NCI-H460 (cell line): ENCODE measurements at places on chromosomes 1 and 21.

DNA sequence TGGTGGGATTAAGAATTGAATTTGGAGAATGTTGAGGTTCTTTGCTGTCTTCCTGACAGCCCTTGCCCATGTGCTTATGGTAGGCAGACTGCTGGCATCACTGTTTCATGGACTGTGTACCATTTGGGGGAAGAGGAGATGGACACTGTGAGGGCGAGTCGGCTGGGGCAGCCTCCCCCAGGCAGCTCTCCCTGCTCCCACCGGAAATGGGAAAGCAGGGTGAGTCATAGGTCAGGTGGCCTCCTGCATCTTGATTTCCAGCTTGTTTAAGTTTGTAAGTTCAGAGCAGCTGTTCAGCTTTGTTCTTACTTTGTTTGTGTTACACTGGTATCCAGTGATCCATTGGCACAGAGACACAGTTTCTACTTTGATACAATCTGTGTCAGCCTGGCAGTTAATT lies 87.2 kb upstream of the CNIH3 start:
- no peak for DNase-seq

DNA sequence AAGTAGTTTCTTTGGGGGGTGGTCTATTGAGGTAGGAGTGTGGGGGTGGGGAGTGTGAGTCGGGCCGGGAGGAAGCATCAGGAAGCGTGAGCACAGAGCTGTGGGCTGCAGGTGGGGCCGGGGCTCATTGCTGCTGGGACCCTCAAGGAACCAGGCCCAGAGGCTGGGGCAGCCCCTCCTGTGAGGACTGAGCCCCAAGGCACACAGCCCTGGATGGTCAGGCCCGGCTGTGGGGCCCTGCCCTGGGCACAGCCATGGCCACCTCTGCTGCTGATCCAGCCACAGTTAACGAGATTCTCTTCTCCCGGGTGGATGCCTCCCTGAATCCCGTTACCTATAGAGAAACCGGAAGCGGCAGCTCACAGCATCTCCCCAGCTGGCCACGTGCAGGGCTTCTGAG lies 22.9 kb upstream of the SUMO3 start:
- no peak for DNase-seq

- DNase-seq: no peak
These were observed 950 bp upstream of the INKA2 start for GRCh38 chr1:111739925-111740765.

DNA sequence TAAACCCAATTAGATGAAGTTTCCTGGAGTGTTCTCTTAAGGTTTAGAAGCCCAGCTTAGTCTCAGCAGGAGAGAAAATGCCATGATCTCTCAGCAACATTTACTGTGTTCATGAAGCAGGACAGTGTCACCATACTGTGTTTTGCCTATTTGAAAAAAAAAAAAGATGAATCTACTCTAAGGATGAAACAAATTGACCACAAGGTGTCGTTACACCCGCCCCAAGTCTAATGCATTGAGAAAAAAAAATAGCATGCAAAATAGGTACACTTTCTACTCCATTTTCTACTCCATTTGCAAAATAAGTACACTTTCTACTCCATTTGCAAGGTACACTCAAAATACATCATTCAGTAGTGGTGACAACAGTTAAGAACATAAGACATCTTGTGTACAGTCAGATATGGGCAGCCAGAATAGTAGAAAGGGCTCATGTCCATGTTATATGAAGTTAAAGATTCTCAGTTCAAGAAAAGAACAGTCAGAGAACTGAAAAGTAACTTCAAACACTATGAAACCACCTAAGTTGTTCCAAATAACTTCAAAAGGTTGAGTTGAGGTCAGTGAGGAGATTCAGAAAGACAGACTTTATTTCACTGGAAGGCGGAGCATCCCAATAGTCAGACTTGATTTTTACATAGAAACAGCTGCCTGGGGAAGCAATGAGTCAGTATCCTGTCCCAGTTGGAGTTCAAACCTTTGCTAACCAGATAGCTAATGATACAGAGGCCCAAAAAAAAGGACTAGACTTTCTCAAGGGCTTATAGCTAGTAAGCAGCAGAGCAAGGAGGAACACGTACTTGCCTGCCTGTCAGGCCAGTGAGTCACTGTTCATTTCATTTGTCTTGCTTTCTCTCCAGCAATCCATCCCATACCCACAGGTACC lies 13.3 kb downstream of the PLPPR5 start:
- DNase-seq: peak; percentile 4

DNA sequence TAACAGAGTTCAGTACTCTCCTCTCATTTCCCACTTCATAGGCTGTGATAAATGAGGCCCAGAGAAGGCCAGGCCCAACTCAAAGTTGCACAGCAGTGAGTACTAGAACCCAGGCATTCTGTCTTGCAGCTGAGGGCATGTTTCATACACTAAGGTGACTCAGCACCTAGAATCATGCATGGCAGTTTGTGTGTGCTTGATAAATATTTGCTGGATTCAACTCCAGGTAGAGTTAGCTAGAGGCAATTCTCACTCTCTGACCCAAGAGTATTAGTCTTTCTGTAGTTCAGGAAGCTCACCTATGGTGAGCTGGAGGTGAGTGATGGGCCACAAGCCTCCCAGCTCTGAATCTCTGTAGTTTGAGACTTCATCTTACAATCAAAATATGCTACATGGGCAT lies 10.7 kb downstream of the NKAIN1 start:
- no peak for DNase-seq

DNA sequence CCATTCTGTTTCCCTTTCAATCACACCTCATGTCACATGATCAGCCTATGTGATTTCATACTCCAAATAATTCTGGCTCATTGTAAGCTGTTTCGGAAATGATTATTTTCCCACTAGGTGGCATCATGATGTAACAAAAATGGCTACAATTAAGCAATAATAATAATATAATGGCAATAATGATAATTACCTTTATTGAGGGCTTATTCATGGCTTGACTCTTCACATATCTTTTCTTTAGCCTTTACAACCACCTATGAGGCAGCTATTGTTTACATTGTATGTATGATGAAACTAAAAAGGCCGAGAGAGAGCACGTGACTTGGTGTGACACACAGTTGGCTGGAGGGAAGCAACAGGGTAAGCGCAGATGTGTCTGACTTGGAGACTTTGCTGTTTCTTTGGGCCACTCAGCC lies 12.5 kb upstream of the KPRP start:
- DNase-seq: no peak

GRCh38 chr1:99170516-99170915 lies 93.8 kb upstream of the PLPPR4 start:
- no peak for DNase-seq

- DNase-seq: peak; percentile 93
These were observed 113.4 kb downstream of the DISP1 start for GRCh38 chr1:222928212-222928611.

DNA sequence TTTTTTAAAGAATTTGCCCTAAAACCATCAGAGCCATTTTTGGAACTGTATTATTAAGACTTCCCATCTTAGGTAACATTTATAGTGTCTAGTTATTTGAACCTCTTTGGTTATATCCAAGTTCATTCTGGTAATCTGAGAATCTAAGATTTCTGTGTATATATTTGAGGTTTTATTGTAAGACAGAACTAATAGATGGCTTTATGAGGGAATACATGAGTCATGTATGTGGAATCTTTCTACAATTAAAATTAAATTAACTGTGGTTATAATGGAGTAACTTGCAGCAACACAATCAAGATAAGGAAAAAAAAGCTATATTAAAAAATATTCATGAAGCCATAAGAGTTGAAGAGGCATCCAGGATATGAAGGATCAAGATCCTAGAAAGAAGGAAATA lies 92.1 kb downstream of the UBE2U start:
- DNase-seq: no peak

- no peak for DNase-seq
These were observed 207.1 kb downstream of the AKT3 start for GRCh38 chr1:243642936-243643335.

- no peak for DNase-seq
These were observed 7.2 kb upstream of the NHLH1 start for GRCh38 chr1:160359559-160360226.

GRCh38 chr1:182631053-182631677 lies 27.0 kb upstream of the RGS16 start:
- DNase-seq: no peak

DNA sequence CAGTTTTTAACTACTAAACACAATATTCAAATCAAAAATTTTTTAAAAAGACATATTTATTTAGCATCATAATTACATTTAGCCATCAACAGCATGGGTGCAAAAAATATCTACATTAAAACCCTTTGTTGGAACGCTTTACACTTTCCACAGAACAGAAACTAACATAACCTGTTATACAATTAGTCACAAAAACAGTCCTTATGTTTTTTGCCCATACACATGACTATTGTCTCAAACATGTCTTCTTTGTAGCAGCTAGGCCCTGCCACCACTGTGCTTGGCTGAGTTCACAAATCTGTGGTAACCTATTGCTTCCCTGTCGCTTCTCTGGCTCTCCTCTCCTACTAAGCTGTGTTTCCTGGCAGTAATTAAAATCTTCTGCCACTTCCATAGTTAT lies 1350.0 kb upstream of the ADGRL2 start:
- DNase-seq: no peak

- DNase-seq: no peak
These were observed 8.2 kb downstream of the PAFAH2 start for GRCh38 chr1:25989440-25990234.

DNA sequence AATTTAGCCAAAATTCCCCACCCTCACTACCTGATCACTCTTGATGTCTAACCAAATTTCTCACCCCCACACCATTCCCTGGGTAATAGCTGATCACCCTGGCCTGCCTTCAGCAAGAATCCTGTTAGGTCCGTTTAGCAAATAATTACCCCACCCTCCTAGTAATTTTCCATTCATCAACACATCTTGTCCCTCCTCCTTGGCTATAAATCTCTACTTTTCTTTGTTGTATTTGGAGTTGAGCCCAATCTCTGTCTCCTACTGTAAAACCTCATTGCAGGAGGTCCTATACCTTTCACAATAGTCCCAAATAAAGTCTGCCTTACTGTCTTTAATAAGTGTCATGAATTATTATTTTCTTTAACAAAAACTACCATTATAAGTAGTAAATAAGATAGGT lies 6.9 kb upstream of the PRKAA2 start:
- no peak for DNase-seq

GRCh38 chr1:15017120-15017519 lies 136.4 kb upstream of the TMEM51 start:
- DNase-seq: no peak

DNA sequence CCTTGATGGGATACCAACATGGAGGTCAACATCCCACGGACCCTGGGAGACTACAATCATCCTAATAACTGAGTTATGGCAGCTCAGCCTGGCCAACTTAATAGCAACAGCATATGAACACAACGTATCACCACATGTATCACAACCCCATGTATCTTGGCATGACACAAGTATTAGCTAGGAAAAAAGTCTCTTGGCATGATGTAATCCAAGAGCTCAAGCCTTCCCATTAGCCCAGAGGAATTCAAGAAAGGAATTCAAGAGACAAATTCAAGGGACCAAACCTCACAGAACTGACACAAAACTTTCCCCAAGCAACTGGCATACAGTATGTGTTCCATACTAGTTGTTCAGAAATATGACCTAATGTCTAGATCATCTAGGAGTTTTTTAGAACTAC lies 100.9 kb upstream of the HMGB4 start:
- DNase-seq: no peak

DNA sequence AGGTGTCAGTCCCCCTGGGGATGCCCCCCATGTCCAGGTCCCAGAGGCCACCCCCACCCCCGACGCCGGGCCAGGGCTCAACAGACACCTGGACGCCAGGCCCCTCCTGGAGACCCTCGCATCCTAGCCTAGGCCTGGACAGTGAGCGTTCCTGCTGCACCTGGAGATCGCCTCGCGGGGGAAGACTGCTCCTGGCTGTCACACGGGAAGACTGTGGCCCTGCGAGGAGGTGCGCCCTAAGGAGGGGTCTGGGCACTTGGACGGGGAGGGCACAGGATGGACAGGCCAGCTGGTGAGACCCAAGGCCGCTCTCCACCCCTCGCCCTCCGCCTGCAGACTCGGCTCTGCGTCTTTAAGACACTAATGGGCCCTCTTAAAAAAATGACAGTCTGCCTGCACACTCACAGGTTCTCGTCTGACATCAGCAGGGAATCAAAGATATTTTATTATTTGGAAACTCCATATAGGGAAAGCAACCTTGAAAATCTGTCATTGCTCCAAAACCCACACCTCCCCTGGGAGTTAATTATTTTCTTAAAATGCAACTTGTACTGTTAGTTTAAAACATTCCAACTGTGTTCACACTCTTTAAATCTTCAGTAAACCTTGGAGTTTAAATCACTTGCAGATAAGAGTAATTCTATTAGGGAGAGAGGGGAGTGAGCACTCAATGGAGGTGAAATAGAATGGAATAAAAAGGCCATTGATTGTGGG lies 45.6 kb upstream of the ACTRT2 start:
- DNase-seq: no peak

GRCh38 chr1:80776266-80776665 lies 1024.5 kb upstream of the ADGRL2 start:
- no peak for DNase-seq

DNA sequence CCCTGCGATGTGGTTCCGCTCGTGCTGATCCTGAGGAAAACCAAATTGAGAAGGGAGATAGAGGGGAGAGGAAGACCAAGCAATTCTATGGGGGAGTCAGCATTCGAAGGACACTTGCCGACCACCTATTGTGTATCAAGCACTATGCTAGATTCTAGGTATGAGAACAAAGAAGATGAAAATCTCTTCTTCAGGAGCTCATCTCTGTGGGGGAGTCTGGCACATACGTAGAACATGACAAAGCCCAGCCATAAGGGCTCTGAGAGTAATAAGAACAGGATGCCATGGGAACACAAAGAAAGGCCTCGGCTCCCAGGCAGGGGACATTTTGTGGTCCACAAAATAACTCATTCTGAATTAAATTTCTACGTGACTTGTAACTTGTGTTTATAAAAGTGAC lies 83.7 kb downstream of the WLS start:
- DNase-seq: no peak

DNA sequence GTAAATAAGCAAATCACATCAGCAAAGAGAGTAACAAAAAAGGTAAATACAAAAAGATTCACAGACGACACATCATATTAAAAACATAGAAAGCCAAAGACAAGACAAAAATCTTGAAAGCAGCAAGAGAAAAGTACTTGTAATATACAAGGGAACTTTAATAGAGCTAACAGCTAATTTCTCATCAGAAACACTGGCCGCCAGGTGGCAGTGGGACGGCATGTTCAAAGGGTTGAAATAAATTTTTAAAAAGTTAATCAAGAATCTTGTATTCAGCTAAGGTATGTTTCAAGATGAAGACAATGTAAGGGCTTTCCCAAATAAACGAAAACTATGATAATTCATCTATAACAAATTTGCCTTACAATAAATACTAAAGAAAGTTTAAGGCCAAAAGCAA lies 358.1 kb downstream of the LRRIQ3 start:
- no peak for DNase-seq

- DNase-seq: peak; percentile 69
These were observed 61.3 kb downstream of the B3GALNT2 start for GRCh38 chr1:235442788-235443429.

- no peak for DNase-seq
These were observed 39.0 kb upstream of the TADA1 start for GRCh38 chr1:166915042-166915441.

DNA sequence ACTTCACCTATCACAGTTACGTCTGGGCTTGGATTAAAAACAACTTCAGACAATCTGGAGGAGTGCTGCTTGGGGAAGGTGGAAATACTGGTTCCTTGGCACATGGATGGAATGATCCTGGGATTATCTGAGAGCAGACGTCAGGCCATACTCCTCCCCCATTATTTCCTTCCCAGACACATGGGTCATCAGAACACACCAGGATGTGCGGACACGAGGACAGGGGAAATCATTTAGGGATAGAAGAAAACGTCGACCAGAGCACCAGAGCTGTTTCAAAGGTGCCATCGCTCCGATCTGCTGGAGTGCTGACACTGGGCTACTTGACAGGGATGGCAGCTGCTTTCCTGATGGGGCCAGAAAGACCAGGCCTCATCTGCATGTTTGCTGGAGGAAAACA lies 31.8 kb upstream of the ANGPTL7 start:
- no peak for DNase-seq
